Gastroesophageal sphincter (tissue), 4 donors: ENCODE measurements at places on chromosomes 4 and X.
A peak's percentile ranks its signal among the peaks of the same experiment; 100 is the strongest.

GRCh38 chr4:128291096-128291495, 3.5 kb upstream of the PGRMC2 start:
- no peak for ATAC-seq

DNA sequence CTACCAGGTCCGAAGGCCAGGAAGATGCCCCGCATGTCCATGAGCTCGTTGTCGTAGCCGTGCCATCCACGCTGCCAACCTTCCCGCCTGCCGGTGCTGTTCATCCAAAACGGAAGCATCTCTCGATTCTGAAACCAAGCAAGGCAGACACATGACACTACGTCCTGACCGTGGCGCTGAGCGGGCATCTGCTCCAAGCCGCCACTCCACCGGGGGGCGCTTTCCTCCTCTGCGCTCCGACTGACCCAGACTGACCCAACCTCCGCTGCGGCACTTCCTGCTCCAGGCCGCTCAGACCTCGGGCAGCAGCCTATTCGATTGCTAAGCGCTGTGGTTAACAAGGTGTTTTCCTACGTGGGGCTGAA, 120.5 kb downstream of the ENPP6 start:
- ATAC-seq: peak; percentile 81

GRCh38 chr4:165301833-165302232, 25.6 kb upstream of the MSMO1 start:
- no peak for ATAC-seq

GRCh38 chrX:150370589-150371312, 7.6 kb downstream of the MAMLD1 start:
- no peak for ATAC-seq

DNA sequence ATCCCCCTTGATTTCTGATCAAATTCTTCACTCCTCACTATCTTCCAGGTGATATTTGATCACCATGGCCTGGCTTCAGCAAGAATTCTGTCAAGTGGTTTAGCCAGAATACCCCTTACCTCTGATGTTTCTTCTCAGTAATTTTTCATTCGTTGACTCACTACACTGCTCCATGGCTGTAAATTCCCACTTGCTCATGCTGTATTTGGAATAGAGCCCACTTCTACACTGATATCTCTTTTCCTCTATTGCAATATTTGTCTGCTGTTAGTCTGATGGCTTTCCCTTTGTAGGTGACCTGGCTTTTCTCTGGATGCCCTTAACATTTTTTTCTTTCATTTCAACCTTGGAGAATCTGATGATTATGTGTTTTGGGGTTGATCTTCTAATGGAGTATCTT, 73.9 kb upstream of the DIPK2B start:
- no peak for ATAC-seq

DNA sequence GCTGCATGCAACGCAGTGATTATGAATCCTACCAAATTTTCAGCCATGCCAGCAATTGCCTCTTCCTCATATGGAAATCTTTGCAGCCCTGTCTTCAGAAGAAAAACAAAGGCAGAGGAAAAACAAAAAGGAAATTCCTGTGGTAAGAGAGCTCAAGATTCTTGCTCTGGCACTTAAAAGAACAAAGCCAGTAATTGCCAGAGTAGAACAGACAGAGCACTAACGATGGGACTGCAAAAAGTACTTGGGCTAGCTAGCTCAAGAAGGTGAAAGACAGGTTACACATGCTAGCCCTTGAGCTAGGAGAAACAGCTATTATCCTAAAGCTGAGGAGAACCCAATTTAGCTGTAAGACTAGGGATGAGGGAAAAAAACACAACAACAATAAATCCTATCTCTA, 582.3 kb downstream of the KCNIP4 start:
- no peak for ATAC-seq
